ENCODE measurements at places on chromosomes 16 and 17.

DNA sequence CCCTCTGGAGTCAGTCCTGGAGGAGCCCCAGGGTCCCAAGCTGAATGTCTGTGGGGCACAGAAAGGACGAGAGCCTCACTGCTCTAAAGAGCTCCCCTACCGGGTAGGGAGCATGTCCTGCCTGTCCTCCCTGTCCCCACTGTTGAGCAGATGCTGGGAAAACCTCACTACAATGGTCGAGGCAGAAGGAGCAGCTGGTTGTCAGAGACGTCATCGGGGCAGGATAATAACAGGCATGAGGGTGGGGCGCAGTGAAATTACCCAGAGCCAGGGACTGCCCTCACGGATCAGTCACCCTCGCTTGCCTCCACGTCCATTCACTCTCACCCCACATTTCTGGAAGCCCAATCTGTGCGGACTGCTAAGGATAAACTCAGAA lies 538 bp downstream of the TM4SF5 start:
- DNase-seq, result no peak

- DNase-seq, result no peak
Measured at GRCh38 chr16:76970087-76970744, 220.8 kb upstream of the MON1B start.

DNA sequence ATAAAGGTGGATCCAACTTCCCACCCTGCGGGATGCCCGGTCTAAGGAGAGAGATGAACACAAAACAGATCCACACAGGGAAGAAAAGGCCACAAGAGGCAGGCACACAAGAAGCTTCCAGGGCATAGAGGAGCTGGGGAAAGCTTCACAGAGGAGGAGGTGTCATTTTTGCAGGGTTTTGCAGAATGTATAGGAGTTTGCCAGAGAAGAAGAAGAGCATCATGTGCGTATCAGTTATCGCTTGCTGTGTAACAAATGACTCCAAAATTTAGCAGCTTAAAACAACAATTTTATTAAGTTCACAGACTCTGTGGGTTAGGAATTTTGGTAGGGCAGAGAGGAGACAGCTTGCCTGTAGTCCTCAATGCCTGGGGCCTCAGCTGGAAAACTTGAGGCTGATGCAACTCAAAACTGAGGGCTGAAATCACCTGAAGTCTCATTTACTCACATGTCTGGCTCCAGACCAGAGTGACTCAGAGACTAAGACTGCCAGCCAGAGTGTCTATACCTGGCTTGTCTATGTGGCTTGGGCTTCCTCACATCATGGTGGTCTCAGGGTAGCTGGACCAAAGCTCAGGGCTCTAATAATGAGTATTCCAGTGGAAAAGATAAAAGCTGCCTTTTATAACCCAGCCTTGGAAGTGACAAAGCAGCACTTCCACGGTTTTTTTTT lies 33.9 kb upstream of the ZNF423 start:
- DNase-seq, result no peak

DNA sequence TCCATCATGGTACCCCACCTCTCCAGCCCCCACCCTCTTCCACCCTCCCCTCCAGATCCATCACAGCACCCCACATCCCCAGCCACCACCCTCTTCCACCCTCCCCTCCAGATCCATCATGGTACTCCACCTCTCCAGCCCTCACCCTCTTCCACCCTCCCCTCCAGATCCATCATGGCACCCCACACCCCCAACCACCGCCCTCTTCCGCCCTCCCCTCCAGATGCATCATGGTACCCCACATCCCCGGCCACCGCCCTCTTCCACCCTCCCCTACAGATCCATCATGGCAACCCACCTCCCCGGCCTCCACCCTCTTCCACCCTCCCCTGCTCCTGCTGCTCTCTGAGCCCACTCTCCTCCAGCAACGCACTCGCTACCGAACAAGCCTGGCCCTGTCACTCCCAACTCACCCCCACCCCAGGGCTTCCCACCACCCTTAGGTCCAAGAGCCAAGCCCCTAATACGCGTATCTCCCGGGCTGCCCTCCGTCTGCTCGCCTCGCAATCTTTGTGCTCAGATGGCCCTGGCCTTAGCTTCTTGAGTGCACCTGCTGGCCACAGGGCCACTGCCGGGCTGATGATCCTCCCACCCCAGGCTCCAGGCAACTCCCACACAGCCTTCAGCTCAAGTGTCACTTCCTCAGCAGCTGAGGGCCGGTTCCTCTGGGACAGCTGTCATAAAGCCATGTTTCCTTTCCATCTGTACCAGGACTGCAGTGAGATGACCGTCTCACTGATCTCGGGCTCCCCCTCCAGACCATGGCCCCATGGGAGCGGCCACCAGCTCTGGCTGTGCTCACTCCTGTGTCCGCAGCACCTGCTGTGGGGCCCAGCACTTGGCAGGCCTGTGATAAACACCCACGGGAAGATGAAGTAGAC lies 25.5 kb downstream of the KDM8 start:
- no peak for DNase-seq

GRCh38 chr17:19867329-19868078 lies at the start of gene ULK2:
ULK2 (minus strand) TSS chr17:19867936; CDS start chr17:19867417, 519 bp downstream.
- DNase-seq, result peak; percentile 90

DNA sequence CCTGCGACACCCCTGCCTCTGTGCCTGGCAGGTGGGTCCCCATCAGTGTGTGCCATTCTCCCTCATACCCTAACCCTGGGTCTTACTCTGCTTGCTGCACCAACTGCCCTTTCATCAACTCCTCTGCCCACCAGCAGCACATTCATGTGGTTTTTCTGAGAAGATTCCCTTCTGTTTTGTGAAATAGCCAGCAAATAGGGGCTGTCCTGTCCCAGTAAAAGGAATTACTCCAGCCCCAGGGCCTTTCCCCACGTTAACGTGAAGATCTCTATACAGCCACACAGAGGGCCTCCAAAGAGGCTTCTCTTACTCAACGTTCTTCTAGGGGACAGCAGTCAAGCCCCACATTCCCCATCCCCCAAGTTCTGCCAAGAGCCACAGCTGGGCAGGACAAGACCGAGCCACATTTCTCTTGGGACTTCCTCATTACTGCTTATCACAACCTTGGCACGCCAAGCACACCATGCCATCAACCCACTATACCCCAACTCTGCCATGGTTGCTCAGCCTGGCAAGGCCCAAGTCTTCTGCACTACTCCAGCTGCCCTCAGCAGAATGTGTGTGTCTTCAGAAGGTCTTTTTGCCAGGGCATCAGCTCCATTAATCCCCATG lies 18.7 kb upstream of the CCL2 start:
- DNase-seq, result no peak

- DNase-seq, result no peak
Measured at GRCh38 chr17:45867171-45867570, 22.5 kb downstream of the SPPL2C start.

DNA sequence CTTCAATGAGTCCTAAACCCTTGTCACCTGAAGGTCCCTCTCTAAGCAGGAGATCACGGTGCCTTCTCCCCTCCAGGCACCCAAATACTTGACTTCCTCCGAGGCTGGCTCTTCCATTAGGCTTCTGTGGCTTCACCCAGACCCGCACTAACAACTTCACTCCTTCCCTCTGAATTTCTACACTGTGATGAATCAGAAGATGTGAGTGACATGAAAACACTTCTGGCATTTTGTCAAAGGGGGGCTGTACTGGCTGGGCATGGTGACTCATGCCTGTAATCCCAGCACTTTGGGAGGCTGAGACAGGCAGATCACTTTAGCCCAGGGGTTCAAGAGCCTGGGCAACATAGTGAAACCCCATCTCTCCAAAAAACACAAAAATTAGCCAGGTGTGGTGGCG lies 72.6 kb upstream of the CNEP1R1 start:
- no peak for DNase-seq

GRCh38 chr16:8572919-8573724 lies 17.2 kb downstream of the TMEM114 start:
- no peak for DNase-seq

- DNase-seq, result no peak
Measured at GRCh38 chr16:30967795-30968194, 10.2 kb downstream of the SETD1A start.

GRCh38 chr17:29283496-29283895 lies 10.5 kb downstream of the NUFIP2 start:
- DNase-seq, result no peak

DNA sequence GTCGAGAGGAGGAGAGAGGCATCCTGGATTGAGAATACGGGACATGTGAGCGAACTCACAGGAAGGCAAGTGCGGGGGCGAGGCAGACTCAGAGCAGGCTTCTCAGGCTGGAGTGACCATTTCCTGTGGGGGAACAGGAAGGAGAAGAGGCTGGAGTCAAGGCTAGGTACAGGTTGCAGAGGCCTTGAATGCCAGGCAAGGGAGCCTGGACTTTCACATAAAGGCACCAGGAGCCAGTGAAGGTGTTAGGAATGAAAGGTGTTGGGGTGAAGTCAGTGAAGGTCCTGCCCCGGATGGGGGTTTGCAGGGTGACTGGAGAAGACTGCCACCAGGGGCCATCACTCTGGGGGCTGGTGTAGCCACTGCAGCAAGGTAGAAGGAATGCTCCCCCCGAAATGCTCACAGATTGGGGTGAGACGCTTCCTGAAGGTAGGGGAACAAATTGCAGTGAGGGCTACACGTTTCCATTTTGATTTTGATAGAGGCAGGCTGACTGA lies 5.3 kb upstream of the GPRC5C start:
- no peak for DNase-seq

GRCh38 chr17:1398028-1398427 lies 2.0 kb downstream of the YWHAE start:
- DNase-seq, result no peak

DNA sequence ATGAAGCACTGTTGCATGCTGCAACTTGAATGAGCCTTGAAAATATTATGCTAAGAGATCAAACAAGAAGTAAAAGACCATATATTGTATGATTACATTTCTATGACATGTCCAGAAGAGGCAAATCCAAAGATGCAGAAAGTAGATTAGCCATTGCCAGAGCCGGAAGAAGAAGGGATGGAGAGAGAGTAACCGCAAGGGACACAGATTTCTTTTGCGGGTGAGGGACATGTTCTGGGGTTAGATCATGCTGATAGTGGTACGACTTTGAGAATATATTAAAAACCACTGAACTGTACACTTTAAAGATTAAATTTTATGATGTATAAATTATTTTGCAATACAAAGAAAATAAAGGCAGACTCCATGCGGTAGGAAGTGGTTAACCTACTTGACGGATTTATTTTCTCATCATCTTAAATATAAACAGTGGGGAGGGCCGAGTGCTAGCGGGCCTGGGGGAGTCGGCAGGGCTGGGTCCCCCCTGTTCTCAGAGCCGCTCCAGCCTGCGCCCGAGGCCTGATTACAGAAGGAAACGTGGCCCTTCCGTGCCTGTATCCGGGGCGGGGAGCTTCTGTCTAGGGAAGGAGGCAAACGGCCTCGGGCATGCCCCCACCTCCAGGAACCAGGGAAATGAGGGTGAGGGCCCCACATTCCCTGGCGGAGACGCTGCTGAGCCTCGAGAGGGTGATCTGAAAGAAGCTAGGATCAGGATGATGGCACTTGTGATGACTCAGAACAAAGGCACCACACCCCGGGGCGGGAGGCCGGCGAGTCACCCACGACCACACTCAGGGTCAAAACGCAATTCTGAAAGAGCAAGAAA lies 48.0 kb downstream of the SHCBP1 start:
- DNase-seq, result no peak

DNA sequence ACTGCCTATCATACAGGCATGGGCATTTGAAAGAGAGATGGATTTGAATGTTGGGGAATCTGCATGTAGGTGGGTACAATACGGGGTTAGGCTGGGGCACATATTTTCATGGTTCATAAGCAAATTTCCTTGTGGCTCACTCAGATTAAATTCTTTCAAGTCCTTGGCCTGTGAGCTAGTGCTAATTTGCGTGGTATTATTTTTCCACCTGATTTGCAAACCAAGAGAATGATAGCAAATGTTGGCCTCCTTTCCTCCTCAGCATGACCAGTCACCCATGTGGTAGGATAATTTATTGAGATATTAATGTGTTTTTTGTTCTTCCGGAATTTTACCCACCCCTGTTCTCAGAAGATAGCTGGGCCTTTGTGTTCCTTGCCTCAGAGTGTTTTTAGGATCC lies 22.9 kb downstream of the FAM20A start:
- no peak for DNase-seq

- DNase-seq, result no peak
Measured at GRCh38 chr17:55219459-55219858, 45.3 kb upstream of the HLF start.

DNA sequence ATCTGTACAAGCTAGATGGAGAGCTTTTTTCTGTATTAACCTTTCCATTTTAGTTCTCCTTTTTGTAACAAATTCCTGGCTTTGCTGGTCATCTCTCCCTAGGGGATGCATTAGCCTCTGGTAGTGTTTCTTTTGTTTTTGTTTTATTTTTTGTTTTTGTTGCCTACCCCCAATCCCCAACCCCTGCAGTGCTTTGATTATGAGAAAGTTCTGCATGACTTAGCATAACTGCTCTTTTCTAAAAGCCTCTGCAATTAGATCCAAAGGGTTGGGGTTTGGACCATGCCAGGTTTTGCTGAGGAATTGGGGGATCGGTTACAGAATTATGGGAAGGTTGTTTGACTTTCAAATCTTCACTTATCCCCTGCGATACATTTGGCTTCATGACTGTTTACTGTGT lies 98.2 kb downstream of the ADAMTS18 start:
- no peak for DNase-seq

DNA sequence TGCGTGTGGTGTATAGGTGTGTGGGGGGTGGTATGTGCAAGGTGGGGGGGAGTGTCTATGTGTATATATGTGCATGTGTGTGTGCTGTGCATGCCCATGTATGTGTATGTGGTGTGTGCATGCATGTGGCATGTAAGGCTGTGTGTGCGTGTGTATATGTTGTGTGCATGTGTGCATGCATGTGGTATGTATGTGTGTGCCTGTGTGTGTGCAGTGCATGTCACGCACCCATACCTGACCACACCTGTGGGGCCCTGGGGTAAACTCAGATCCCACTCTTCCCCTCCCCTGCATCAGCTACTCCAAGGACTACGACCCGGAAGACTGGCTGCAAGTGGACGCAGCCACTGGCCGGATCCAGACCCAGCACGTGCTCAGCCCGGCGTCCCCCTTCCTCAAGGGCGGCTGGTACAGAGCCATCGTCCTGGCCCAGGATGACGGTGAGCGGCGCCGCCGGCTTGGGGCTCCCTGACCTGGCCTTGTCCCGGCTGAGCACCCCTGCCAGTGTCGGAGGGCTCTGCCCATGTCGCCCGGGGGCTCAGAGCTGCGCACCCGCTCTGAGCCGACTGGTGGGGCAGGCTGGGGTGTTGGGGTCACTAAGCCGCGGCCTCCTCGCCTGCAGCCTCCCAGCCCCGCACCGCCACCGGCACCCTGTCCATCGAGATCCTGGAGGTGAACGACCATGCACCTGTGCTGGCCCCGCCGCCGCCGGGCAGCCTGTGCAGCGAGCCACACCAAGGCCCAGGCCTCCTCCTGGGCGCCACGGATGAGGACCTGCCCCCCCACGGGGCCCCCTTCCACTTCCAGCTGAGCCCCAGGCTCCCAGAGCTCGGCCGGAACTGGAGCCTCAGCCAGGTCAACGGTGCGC lies 9.1 kb downstream of the SLC22A31 start:
- DNase-seq, result no peak

- DNase-seq, result no peak
Measured at GRCh38 chr16:87973717-87974116, 22.5 kb downstream of the BANP start.

- no peak for DNase-seq
Measured at GRCh38 chr17:45688820-45689219, 95.3 kb upstream of the CRHR1 start.

All from osteocyte (in vitro differentiated cells).